ENCODE measurements at places on chromosomes 11 and 22. TPM values are rescaled to one million over a fixed set of nuclear protein-coding genes. Genes with fewer than 3 reads are reported as not detected.

GRCh38 chr11:75242722-75243600 lies 2.4 kb downstream of the TPBGL start:
- no peak for DNase-seq

GRCh38 chr11:45684440-45684839 lies 19.0 kb upstream of the CHST1 start:
- DNase-seq, result no peak

GRCh38 chr11:8801121-8801520 lies 109.9 kb upstream of the AKIP1 start:
- DNase-seq, result no peak

- no peak for DNase-seq
These were observed 14.5 kb upstream of the CAPRIN1 start for GRCh38 chr11:34037016-34037415.

- peak; percentile 65 for DNase-seq
These were observed 56.4 kb downstream of the MYH9 start for GRCh38 chr22:36331306-36331911.

- DNase-seq, result no peak
These were observed 2.6 kb downstream of the NAP1L4 start for GRCh38 chr11:2989551-2989950.

GRCh38 chr11:12415342-12415966 lies 38.1 kb downstream of the PARVA start:
- no peak for DNase-seq

GRCh38 chr11:69442012-69442806 lies 39.3 kb upstream of the LINC01488 start:
- DNase-seq, result no peak

- DNase-seq, result no peak
These were observed 64.5 kb upstream of the LARGE1 start for GRCh38 chr22:33984656-33985285.

VEGFB gene
- total RNA-seq, result 46.1 TPM

DNAJB13 gene
- total RNA-seq, result 0.54 TPM
